ENCODE measurements at places on chromosomes 16 and 17.

GRCh38 chr17:69906306-69906705 is 168.7 kb upstream of the KCNJ16 start:
- no peak for DNase-seq

- DNase-seq = no peak
These were observed 18.8 kb downstream of the LGALS3BP start for GRCh38 chr17:78960928-78961327.

GRCh38 chr17:80529104-80529903 is 15.3 kb upstream of the RPTOR start:
- DNase-seq = no peak

GRCh38 chr17:60916043-60916442 is 238.4 kb downstream of the BCAS3 start:
- DNase-seq = no peak

DNA sequence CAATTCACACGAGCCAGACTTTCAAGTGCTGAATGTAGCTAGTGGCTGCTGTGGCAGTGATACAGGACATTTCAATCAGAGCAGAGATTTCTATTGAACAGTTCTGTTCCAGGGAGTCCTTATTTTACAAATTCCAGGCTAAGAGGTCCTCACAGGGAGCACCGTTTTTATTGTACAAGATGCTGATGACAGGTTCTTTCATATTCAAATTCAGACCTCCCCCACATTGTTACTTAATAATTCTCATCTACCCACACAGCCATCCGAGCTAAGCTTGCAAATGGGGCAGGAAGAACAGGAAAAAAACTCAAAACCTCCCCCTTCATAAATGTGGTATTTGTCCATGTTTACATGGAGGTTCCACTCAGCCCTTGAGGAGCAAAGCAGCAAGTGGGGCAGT is 9.8 kb downstream of the GABARAPL2 start:
- no peak for DNase-seq

DNA sequence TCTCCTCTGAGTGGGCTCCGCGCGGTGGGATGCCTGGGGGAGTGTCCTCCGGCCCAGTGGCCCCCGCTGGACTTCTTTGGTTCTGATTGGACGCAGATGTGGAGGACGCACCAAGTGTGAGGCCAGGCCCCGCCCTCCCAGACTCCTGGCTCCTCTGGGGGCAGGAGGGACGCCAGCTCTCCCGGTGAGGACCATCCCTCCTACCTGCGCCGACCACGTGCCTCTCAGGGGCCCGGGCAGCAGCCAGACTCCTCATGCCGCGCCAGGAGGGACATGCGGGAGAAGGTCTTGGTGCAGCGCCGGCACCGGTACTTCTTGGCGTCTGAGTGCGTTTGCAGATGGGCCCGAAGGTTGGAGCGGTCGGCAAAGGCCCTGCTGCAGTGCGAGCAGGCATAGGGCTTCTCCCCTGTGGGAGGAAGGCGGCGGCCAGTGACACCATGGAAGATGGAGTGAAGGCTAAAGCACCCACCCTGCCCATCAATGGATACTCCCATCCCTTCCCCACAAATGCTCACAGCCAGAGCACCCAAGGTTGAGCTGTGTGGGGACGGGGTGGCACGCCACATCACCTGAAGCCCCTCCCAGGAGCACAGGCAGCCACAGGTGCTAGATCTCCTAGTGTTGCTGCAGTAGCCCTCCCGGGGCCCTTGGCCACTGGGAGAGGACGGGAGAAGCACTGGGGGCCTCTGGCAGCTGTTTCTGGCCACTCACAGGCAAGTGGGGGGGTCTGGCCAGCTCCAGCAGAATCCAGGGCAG is 7.9 kb downstream of the SNAI3 start:
- no peak for DNase-seq

- no peak for DNase-seq
These were observed 66.0 kb downstream of the BRIP1 start for GRCh38 chr17:61797283-61797682.

- no peak for DNase-seq
These were observed 3.5 kb upstream of the CA5A start for GRCh38 chr16:87939562-87940423.

DNA sequence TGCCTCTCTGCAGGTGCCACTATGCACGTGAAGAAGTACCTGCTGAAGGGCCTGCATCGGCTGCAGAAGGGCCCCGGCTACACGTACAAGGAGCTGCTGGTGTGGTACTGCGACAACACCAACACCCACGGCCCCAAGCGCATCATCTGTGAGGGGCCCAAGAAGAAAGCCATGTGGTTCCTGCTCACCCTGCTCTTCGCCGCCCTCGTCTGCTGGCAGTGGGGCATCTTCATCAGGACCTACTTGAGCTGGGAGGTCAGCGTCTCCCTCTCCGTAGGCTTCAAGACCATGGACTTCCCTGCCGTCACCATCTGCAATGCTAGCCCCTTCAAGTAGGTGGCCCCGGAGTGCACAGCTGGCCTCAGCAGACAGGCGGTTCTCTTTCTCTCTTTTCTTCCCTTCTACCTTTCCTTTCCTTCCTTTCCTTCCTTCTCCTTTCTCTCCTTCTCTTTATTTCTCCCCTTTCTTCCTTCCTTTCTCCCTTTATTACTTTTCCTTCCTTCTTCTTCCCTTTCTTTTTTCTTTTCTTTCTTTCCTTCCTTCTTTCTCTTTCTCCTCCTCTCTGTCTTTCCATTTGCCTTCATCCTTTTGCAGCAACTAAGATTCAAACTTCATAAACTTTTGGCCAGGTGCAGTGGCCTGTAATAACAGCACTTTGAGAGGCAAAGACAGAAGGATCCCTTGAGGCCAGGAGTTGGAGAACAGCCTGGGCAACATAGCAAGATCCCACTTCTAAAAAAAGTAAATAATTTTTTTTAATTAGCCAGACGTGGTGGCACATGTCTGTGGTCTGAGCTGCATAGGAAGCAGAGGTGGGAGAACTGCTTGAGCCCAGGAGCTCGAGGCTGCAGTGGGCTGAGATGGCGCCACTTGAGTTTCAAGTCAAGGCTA is 46.7 kb downstream of the SCNN1B start:
- no peak for DNase-seq

DNA sequence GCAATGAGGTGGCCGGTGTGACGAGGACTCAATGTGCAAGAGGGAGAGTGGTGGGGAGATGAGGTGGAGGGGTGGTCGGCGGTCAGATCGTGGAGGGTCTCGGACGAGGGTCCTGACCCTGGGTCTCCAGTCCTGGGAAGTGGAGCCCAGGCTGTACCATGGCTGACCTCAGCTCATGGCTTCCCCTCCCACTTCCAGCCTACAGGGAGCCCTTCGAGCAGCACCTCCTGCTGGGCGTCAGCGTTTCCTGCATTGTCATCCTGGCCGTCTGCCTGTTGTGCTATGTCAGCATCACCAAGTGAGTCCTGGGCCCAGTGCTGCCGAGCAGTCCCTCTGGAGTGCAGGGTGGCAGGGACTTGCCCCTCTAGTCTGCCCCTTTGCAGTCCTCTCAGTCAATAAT is 41.8 kb downstream of the IL4R start:
- DNase-seq = peak; percentile 63

DNA sequence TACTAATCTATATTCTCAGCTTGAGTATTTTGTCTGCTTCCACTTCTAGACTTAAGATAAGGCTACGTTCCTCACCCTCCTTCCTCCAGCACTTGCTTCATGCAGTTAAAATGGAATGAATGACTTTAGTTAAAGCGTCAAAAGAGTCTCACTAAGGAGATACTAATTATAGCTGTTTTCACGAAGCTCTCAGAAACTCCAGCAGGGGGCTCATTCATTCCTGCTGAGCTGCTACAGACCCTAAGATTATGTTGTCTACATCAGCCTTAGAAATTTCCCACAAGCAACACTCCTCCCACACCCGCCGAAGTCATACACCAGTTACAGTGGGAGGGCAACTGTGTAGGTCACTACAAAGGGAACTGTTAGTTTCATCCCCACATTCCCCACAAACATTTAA is 57.0 kb upstream of the KIFC3 start:
- no peak for DNase-seq

GRCh38 chr17:42704837-42705494 is 22.6 kb downstream of the CNTNAP1 start:
- no peak for DNase-seq

DNA sequence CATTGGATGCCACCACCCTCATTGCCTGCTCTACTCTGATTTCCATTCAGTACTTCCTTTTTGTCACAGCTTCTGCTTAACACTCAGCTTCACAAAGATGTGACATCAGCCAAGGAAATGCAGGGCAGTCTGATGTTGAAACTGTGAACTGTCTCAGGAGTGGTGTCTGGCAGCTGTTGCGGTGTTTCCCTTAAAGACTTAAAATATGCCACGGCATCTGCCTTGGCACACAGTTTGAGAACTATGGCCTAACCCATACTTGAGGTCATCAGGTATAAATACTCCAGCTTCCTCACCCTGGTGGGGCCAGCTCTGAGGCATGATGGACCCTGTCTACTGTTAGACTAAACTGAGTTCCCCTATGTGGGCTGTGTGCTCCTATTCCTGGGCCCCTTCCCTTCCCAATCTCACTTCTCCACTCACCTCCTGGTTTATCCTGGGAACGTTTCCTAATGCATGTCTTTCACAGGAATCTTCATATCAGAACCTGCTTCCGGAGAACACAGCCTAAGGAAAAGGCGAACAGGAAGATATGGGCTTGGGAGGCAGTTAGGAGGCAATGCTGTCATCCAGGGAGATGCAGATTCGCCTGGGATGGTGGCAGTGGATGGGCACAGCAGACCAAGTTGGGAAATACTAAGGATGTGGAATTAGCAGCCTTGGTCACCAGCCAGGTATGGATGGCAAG is 96.5 kb downstream of the WSCD1 start:
- DNase-seq = no peak

- no peak for DNase-seq
These were observed 139.4 kb upstream of the TBX2 start for GRCh38 chr17:61260071-61260797.

- no peak for DNase-seq
These were observed 287.3 kb downstream of the WWOX start for GRCh38 chr16:78386557-78387324.

DNA sequence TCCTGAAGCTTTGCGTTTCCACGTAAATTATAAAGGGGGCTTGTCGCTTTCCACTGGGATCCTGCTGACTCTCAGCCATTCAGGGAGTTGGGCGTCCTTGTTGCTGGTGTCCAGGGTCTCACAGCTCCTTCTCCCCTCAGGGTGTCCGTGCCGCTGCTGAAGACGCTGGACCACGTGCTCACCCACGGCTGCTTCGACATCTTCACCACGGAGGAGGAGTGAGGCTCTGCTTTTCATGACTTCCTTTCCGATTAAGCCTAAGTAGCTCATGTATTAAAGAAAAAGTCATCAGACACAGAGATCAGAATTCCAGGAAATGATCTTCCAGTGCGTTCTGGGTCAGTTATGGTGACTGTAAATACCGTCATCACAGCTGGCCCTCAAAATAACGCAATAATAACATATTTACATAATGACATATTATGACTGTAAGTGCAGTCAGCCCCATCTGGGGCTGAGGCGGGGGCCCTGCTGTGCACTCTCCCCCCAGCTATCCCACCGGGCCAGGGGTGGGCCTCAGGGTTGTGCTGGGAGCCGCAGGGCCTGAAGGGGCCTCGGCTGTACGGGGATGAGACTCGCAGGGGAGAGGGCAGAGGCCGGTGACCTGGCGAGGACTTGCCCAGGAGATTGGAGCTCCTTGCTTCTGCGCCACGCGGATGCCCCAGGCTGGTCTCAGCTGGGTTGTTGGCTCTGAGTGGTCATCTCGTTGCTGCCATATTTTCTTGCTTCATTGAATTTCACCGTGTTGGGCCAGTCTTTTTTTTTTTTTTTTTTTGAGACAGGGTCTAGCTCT is 92.9 kb upstream of the ZNF750 start:
- DNase-seq = no peak

DNA sequence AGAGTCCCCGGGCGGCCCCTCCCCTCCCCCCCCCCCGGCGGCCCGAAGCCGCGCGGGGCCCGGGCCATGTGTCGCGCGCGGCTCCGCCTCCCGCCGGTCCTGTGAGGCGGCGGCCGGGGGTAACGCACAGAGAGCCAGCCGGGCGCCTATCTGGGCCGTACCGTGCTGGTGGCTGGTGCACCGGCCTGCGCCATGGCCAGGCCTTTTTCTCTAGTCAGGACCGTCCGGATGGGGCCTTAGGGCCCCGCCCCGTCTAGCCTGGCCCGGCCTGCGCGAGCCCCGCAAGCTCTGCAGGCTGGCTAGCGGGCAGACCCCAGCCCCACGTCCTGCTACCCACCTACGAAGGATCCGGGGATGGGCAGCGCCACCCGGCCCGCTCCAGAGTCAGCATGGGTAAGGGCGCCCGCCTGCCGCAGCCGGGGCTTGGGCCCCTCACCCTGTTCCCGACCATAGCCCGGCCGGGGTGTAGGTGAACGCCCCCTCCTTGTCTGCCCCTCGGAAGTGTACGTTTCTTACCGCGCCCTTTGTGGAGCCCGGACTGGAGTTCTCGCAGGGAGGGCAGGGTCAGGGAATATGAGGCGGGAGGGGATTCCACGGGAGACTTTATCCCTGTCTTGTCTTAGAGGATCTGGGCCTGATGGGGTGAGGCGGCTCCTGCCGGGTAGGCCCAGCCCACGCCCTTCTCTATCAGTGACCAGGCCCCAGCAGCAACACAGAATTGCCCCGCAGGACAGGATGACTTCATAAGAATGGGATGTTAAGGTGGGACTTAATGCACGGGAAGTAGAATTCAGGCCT is at the start of gene CENPT:
Gene CENPT (minus strand): TSS at position 630 of the 798 bp plus-strand sequence. CDS start 13,834 bp downstream, outside the sequence.
- peak; percentile 82 for DNase-seq

DNA sequence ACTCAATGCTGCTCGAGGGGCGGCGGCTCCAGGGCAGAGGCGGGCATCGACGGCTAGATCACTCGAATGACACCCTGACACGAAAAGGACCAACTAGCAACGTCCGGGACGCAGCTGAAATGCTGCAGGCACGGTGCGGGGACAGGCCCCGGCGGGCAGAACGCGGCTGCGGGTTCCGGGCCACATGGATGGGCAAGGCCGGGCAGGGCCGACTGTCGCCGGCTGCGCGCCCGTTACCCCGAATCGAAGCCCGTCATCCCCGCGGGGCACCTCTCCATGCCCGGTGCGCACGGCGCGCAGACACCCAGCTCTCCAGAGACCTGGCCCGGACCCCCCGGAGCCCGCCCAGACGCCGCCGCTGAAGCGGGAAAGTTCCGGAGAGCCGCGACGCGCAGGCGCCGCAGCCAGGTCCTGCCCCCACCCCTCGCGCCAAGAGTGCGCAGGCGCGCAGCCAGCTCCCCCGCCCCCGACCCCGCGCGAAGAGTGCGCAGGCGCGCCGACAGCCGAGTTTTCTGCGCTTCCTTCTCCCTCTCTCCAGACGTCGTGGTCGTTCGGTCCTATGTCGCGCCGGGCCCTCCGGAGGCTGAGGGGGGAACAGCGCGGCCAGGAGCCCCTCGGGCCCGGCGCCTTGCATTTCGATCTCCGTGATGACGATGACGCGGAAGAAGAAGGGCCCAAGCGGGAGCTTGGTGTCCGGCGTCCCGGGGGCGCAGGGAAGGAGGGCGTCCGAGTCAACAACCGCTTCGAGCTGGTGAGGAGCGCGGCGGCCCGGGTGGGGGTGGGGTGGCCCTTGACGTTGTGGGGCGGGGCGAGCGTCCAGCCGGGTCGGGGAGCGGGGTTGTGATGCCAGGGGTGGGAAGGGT is at the start of gene TCF25:
Gene TCF25 (plus strand): TSS at position 484 of the 863 bp plus-strand sequence. CDS start 76 bp downstream, at position 560.
- DNase-seq = peak; percentile 82
